Neuronal stem cell (in vitro differentiated cells): ENCODE measurements at places on chromosomes 12 and 14.
A peak's percentile ranks its signal among the peaks of the same experiment; 100 is the strongest.

DNA sequence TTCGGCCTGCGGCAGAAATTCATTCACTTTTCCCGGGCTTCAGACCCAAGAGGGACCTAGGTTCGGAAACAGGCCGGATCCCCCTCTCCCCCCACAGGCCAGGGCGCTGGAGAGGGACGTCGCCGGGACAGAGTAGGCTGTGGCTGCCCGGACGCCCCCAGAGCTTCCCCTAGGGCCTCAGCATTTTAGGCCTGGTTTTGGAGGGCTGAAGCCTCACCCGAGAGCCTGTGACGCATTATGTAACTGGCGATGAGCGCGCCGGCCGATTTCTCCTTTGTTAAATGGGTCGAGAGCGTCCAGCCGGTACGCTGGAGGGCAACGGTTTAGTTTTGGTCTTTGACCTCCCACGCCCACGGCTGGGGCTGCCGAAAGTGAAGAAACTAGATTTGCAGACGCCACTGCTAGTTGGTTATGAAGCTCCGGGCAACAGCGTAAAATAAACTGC, 657 bp downstream of the PEBP1 start:
- DNase-seq: peak; percentile 29

DNA sequence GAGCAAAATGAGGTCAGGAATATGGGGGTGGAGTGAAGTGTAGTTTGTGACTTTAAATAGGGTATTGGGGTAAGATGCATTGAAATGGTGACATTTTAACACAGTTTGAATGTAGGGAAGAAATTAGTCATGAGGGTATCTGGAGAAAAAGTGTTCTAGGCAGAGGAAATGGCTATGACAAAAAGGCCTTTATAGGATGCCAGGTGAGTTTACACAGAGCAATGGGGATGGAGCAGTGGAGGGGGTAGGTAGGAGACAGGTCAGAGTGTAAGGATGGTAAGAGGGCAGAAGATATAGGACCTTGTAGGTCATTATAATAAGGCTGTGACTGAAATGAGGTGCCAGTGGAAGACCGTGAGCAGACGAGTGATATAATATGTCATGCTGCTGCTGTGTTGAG, 30.4 kb downstream of the HEATR5A start:
- DNase-seq: no peak

DNA sequence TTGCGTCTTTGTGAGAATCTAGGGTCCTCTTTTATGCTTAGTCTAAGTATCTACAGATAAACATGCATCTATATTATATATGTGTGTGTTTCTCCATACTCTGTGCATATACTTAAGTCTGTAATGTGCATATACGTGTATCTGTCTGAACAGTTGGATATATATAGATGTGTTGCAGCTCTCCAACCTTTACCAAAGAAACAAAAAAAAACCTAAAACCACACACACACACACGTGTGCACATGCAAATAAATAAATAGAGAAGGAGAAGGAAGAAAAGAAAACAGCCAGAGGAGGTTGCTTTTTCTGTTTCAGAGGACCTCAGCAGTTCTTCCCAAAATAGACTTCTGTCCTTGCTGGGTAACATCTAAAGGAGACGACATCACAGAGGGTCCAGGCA, 244.9 kb downstream of the CACNA1C start:
- DNase-seq: no peak

- no peak for DNase-seq
Observed at GRCh38 chr14:23930742-23931141, 22.8 kb upstream of the DHRS4 start.

DNA sequence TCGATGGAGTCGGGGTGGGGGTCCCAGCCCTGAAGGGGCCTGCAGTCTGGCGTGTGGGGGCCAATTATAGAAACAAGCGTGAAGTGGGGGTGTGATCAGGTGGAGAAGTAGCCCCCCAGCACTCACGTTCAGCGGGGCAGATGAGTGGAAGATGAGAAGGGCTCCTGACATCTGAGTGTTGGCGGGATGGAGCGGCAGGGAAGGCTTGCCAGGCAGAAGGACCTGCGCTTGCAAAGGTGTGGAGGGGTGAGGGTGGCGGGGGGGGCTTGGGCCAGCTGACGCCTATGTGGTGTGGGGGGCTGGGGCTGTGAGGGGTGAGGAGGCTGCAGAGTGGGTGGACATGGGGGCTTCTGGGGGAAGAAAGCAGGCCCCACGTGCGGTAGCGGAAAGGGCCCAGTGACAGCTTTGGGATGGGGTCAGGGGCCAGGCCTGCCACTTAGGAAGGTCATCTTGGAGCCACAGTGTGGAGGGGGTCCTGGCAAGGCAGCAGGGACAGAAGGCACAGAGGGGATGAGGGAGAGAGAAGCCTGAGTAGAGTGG, 22.2 kb upstream of the BEGAIN start:
- no peak for DNase-seq

GRCh38 chr12:79936670-79937069, 1.8 kb upstream of the PPP1R12A start:
- DNase-seq: no peak

DNA sequence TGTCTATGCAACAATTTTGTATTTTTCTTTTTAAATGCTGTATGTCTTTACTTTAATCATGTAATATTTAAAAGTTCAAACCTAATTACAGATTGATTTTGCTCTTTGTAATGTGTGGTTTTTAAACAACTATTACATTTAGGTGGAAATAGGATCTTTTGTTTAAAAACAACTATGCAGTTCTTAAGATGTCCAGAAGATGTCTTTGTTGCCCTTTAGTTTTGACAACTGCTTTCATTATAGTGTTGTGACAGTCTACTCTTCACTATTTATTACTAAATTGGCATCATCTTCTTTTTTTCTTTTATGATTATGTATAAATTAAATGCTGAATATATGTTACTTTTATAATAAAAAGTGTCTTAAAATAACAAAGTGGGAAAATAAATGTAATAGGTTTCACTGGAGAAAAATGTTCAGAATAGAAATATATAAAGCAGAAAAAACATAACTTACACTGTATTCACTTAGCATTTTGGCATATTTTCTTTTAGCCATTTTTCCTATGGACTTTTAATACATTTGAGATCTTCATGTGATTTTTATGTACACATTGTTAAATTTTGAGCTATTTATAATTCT, 27.1 kb upstream of the PCNX4 start:
- no peak for DNase-seq

DNA sequence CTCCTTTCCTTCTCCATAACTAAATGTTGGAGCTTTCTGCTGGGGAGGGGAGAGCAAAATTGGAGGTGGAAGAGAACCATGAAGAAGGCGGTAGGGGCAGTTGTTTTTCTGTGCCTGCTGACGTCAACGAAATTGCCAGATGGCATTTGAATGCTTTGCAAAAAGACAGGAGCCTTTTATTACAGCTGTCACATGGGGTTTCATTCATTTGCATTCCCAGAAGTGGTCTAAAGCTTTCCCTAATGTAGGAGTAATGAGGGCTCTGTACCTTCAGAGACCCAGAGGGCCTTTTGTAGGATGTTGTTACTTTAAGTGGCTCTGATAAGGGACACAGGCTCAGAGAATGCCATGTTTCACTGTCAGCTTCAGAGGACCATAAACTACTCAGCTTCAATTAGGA, 107.1 kb upstream of the SLCO1C1 start:
- no peak for DNase-seq

GRCh38 chr14:23862513-23862912, 91.1 kb upstream of the DHRS4 start:
- no peak for DNase-seq

- no peak for DNase-seq
Observed at GRCh38 chr14:67141146-67141900, 47.9 kb upstream of the GARIN2 start.
